ENCODE measurements at places on chromosomes 6 and 20. TPM values are rescaled to one million over a fixed set of nuclear protein-coding genes. Genes with fewer than 3 reads are reported as not detected.

Gene KCNB1
- total RNA-seq = not detected

Gene PRDM1
- 7.7 TPM for total RNA-seq

Gene KPNA5
- total RNA-seq = 6.0 TPM

Gene POPDC3
- not detected for total RNA-seq

Gene LST1
- total RNA-seq = 20.6 TPM

DNA sequence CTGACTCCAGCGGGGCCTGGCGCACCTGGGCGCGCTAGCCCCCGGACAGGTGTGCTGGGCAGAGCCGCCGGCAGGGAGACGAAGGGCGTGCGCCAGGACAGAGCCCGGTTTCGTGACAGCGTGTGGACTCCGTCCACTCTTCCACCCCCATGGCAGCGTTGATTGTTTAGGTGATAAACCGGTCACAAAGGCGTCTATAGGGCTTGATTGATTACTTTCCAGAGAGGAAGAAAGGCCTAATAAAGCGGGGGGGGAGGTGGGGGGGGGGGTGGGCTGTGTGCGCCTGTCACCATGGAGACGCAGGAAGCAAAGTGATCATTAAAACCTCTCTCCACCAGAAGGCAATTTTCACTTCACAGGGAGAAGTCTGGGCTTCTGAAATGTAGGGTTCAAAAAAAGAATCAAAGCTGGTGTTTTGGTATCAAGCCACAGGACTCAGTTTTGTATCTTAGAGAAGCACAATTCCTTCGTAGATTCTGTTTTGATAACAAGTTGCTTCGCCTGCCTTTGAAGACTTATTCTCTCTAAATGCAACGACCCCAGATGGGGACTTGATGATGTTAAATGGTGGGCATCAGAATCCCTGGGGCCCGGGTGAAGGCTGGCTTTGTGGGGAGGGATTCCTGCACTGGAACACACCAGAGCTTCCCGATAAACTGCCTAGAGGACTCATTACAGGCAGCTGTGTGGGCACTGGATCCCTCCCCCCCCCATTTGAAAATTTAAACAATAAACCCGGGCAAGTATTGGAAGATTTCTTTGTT is 1.4 kb downstream of the PHACTR3 start:
- H3K27ac ChIP-seq = no peak overlapping the region
- H3K4me1 ChIP-seq = no peaks in the 10 kb centered on the region
- H3K4me3 ChIP-seq = no peak overlapping the region
- DNase-seq = no peak

DNA sequence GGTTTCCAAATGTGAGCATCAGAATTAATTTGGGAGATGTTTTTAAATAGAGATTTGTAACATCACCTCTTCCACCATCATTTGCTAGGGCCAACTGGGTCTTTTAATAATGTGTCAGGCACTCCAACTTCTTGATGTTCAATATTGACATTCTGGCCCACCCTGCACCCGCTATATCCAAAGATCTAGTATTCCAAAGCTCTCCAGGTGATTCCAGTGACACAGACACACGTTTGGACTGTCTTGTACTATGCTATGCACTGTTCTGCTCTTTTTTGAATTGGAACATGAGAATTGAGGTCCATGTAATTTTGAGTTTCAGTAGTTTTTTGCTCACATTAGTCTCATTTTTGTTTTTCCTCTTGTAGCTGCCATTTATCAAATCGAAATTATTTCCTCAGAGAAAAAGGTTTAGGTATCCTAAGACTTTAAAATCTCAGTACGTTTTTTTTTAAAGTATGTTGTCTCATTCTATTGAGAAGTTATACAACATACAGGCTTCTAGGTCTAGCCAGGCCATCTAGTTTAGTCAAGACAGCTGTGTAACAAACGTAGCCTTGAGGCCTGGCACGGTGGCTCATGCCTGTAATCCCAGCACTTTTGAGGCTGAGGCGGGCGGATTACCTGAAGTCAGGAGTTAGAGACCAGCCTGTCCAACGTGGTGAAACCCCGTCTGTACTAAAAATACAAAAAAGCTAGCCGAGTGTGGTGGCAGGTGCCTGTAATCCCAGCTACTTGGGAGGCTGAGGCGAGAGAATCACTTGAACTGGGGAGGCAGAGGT is 3.1 kb downstream of the BICRAL start:
- H3K36me3 ChIP-seq = no peaks in the 10 kb centered on the region
- peak overlapping the region; percentile 99 for H3K27ac ChIP-seq
- H3K27me3 ChIP-seq = no peaks in the 10 kb centered on the region
- H3K4me1 ChIP-seq = peaks cover 22% of the 10 kb centered on the region
- DNase-seq = no peak
- H3K4me3 ChIP-seq = peak overlapping the region; percentile 86

GRCh38 chr6:40340196-40340595 is 247.0 kb downstream of the LRFN2 start:
- no peaks in the 10 kb centered on the region for H3K36me3 ChIP-seq
- H3K4me3 ChIP-seq = no peak overlapping the region
- H3K27me3 ChIP-seq = no peaks in the 10 kb centered on the region
- H3K27ac ChIP-seq = no peak overlapping the region
- H3K4me1 ChIP-seq = no peaks in the 10 kb centered on the region

- peaks cover 16% of the 10 kb centered on the region for H3K4me1 ChIP-seq
- H3K27ac ChIP-seq = no peak overlapping the region
- no peaks in the 10 kb centered on the region for H3K36me3 ChIP-seq
- H3K27me3 ChIP-seq = no peaks in the 10 kb centered on the region
- peak; percentile 61 for DNase-seq
Measured at GRCh38 chr6:169556758-169557548, 144.9 kb downstream of the WDR27 start.

GRCh38 chr6:117270055-117270842 is 4.9 kb downstream of the VGLL2 start:
- no peak for DNase-seq
- H3K27me3 ChIP-seq = peaks cover 15% of the 10 kb centered on the region
- H3K36me3 ChIP-seq = no peaks in the 10 kb centered on the region
- no peak overlapping the region for H3K4me3 ChIP-seq
- no peak overlapping the region for H3K27ac ChIP-seq

DNA sequence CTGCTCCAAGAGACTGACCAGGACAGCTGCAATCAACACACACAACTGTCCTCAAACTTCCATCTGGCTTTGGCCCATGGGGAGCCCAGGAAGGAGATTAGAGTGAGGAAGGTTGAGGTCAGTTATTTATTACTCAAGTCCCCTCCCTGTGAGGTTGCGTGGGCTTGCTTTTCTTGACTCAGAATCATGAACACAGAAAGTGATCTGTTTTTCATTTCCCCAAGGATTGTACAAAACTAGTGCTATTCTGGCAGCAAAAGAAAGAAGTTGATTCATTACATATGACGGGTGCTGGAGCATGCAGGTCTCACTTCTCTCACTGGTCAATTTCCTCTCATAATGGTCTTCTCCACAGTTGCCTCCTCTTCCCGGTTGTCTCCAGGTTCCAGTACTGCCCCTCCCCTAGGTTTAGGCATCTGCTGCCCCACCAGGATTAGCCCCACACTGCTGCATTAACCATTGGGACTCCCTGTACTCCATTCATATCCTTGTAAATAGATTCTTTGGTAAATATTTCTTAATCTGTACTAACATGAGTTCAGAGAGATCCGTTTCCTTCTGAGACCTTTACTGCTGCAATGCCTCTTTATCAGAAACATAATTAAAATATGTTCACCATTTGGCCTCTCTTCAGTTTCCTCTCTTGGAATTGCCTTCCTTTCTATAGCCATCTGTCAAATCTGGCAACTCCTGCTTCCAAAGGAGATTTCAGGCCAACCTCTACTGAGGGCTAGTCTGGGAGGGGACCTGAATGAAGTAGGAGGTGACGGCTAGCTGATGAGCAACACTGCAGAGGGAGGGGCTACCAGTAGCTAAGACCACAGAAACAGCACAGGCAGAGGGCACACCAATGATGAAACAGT is 888.8 kb downstream of the QKI start:
- no peaks in the 10 kb centered on the region for H3K36me3 ChIP-seq
- H3K27me3 ChIP-seq = no peaks in the 10 kb centered on the region
- no peak for DNase-seq
- H3K4me1 ChIP-seq = no peaks in the 10 kb centered on the region
- H3K4me3 ChIP-seq = no peak overlapping the region
- no peak overlapping the region for H3K27ac ChIP-seq

GRCh38 chr6:145749632-145750031 is 14.3 kb upstream of the EPM2A start:
- no peak overlapping the region for H3K27ac ChIP-seq
- H3K36me3 ChIP-seq = no peaks in the 10 kb centered on the region
- DNase-seq = no peak

DNA sequence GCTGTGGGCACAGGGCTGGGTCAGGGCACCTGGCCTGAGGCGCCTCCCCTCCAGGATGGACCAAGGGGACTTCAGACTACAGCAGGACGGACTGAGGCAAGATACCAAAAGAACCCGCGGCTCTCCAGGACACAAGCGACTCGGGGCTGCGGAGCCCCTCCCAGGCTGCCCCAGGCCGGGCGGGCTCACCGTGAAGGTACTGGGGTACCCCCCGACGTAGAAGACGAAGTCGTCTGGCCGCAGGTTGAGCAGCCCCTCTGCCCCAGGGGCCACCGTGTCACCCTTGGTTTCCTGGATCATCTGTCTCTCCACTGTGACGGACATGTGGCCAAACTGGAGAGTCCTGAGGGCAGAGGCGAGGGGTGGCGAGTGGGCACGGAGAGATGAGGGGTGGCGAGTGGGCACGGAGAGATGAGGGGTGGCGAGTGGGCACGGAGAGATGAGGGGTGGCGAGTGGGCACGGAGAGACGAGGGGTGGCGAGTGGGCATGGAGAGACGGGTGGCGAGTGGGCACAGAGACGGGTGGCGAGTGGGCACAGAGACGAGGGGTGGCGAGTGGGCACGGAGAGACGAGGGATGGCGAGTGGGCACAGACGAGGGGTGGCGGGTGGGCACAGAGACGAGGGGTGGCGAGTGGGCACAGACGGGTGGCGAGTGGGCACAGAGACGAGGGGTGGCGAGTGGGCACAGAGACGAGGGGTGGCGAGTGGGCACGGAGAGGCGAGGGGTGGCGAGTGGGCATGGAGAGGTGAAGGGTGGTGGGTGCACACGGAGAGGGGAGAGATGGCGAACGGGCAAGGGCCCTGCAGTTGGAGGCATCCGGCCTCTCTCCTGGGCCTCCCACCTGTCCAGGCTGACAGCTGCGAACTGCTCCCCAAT is 10.9 kb downstream of the ADRM1 start:
- no peaks in the 10 kb centered on the region for H3K36me3 ChIP-seq
- H3K4me3 ChIP-seq = no peak overlapping the region
- no peak for DNase-seq
- H3K27me3 ChIP-seq = no peaks in the 10 kb centered on the region
- H3K27ac ChIP-seq = no peak overlapping the region

DNA sequence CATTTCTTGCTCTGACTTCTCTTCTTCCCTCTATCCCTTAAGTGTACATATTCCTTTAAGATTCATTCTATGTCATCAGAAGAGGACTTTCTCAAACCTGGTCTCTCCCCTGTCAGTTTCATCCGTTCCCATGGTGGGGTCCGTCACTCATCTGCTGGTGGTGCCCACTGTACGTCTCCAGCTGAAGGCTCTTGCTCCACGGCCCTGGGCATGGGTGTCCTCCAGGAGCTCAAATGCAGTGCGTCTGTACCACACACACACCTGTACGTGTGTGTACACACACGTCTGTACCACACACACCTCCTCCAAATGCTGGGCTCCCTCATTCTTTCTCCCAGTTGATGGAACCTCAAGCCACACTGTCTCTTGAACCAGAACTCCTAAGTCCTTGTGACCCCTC is 85.6 kb downstream of the CAP2 start:
- H3K4me1 ChIP-seq = no peaks in the 10 kb centered on the region
- no peaks in the 10 kb centered on the region for H3K36me3 ChIP-seq
- DNase-seq = no peak

DNA sequence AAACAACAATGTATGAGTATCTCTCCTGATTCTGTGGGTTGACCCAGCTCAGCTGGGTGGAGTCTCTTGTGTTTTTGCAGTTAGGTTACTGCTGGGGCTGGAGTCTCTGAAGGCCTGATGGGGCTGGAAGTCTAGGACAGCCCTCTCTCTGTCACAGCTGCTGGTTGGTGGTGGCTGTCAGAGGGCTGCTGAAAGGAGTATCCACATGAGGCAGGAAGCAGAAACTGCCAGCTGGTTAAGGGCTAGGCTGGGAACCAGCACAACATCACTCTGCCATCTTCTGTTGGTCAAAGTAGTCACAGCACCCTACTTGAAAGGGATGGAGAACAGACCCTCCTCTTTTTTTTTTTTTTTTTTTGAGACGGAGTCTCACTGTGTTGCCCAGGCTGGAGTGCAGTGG is 10.0 kb upstream of the PACSIN1 start:
- no peak for DNase-seq
- no peaks in the 10 kb centered on the region for H3K4me1 ChIP-seq
- no peaks in the 10 kb centered on the region for H3K27me3 ChIP-seq
- H3K4me3 ChIP-seq = no peak overlapping the region

DNA sequence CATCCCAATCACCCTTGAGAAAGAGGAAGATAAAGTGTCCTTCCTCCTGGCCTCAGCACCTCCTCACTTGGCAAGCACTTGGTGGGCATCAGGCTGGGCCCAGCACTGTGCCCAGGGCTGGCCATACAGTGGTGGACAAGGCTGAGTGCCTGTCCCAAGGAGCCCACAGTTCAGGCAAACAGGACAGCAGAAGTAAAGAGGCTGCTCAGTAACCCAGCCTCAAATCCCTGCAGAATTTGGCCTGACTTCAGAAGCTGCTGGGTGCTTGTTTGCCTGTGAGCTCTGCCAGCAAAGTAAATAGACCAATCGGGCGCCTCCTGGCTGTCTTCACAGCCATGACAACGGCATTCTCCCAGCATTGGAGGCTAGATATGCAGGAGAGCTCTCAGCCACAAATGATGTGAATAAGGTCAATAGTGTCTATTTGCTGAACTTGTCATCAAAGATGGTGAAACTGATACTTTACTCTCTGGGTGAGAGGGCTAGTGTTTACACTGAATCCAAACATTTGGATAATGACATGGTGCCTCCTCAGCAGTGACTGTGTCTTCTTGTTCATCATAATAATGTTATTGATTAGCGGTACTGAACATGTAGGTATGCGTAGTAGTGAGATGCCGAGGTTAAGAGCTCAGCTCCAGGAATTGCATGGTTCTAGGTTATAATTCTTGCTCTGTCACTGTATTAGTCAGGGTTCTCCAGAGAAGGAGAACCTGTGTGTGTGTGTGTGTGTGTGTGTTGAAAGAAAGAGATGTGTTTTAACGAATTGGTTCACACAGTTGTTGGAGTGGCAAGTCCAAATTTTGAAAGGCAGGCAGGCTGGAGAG is 36.9 kb upstream of the FANCE start:
- H3K4me1 ChIP-seq = no peaks in the 10 kb centered on the region
- H3K27me3 ChIP-seq = no peaks in the 10 kb centered on the region
- DNase-seq = no peak
- peaks cover 2% of the 10 kb centered on the region for H3K36me3 ChIP-seq
- no peak overlapping the region for H3K27ac ChIP-seq

- H3K27ac ChIP-seq = no peak overlapping the region
- no peak for DNase-seq
- H3K4me3 ChIP-seq = no peak overlapping the region
- H3K36me3 ChIP-seq = peaks cover 18% of the 10 kb centered on the region
- H3K27me3 ChIP-seq = no peaks in the 10 kb centered on the region
Measured at GRCh38 chr6:57147955-57148858, 23.9 kb upstream of the BAG2 start.

All from GM12878 (cell line).